ENCODE measurements at places on chromosomes 3 and 15. TPM values are rescaled to one million over a fixed set of nuclear protein-coding genes. Genes with fewer than 3 reads are reported as not detected.
A peak's percentile ranks its signal among the peaks of the same experiment; 100 is the strongest.

DNA sequence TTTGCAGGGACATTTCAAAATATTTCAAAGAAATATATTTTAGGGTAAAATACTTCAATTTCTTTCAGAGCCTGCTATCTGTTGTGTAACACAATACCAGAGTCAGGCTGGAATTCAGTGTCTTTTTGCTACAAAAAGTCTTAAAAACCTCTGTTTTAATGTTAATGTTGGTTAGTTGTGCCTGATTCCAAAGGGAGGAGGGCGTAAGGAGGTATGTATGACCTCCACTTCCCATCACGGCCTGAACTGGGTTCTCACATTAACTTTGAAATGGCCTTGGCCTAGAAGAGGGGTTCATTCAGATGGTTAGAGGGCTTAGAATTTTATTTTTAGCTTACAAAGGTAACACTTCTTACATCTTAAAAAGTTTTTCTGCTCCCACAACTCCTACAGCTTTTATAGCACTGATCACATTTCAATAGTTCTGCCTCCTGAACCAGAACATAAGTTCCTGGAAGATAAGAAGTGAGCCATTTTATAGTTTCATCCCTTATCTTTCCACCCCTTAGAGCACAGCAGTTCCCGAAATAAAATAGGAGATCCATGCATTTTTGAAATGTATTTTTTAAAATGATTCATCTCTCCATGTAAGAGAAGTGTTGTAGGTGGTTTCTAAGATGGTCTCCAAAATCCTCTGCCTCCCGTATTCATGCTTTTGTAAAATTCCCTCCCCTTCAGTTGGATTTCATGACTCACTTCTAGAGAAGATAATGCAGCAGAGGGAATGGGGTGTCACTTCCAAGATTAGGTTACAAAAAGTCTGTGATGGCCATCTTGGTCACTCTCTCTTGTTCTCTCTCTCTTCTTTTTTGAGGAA lies 543.1 kb upstream of the NECTIN3 start:
- no peak overlapping the region for H3K4me3 ChIP-seq
- DNase-seq, result no peak
- no peaks in the 10 kb centered on the region for H3K36me3 ChIP-seq
- H3K27me3 ChIP-seq, result no peaks in the 10 kb centered on the region
- H3K27ac ChIP-seq, result no peak overlapping the region
- H3K4me1 ChIP-seq, result peaks cover 6% of the 10 kb centered on the region

DNA sequence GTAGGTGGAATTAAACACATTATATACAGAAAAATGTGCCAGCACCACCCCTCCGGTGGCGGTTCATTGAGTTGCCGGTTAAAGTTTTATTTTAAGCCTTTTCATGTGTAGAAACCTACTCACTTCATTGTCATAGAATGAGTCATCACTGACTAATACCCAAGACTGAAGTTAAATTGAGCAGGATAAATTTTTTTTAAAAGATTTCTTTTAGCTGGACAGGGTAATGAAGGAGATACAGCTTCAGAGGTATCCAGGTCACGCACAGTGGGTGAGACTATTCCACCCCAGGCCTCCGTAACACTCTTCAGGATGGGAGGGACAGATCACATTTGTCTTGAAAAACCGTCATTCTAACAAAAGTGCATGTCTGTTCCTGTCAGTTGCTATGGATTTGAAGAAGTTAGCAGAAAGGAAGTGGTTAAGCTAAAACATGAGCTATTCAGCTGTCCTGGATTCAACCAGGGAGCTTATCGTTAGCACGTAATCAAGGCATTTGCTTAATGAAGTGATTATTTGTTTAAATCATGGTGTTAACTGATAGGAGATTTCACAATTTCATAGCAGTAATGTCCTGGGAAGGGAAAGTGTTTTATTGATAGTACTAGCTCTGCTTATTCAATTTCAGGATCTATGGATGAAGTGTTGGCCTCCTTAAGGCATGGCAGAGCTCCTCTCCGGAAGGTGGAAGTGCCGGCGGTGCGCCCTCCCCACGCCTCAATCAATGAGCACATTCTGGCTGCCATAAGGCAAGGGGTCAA lies 23.4 kb downstream of the WHAMM start:
- H3K27me3 ChIP-seq, result no peaks in the 10 kb centered on the region
- H3K36me3 ChIP-seq, result peaks cover 54% of the 10 kb centered on the region
- H3K27ac ChIP-seq, result peak overlapping the region; percentile 21
- no peak overlapping the region for H3K4me3 ChIP-seq

DNA sequence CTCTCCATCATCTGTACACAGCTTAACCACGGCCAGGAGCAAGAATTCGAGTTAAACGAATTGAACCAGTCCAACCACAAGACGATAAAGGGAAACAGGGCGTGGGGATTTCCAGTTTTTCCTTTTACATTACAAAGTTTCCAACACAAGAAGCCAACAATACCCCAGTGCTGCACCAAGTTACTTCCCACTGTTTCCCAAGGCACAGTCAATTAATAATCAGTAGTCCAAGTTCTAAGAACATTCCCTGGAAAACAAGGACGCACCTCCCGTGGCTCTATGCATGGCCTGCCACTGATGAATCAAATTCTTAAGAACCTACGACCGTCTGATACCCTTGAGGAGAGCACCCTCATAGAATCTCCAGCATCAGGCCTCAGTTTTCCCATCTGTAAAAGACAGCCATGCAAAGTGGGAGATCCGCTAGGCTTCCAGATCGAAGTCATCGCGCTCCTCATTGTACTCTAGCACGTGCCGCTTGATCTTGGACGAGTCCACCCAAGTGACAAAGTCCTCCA lies 774 bp downstream of the IMP3 start:
- H3K4me1 ChIP-seq, result peaks cover 23% of the 10 kb centered on the region
- no peaks in the 10 kb centered on the region for H3K36me3 ChIP-seq
- peaks cover 4% of the 10 kb centered on the region for H3K27me3 ChIP-seq
- DNase-seq, result no peak
- peak overlapping the region; percentile 96 for H3K27ac ChIP-seq

DNA sequence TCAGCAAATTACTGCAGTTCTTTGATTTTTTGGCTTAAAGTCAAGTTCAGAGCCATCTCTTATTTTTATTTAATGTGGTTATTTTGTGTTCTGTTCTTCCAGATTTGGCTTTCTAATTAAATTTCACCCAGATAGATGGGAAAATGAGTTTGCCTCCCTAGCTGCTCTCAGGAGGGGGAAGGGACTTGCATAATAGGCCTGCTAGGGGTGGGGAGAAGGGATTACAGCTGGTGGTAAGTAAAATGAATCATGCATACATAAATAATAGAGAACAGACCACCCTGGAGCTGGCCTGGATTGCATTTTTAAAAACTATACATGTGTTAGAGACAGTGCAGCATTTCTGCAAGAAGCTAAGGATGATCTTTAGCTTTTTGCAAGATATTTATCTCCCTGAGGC lies 3.9 kb upstream of the PXYLP1 start:
- no peak overlapping the region for H3K27ac ChIP-seq
- H3K4me3 ChIP-seq, result no peak overlapping the region
- H3K27me3 ChIP-seq, result peaks cover 23% of the 10 kb centered on the region

GRCh38 chr3:46712191-46713049 lies 5.2 kb downstream of the PRSS50 start:
- H3K4me1 ChIP-seq, result no peaks in the 10 kb centered on the region
- H3K36me3 ChIP-seq, result no peaks in the 10 kb centered on the region
- H3K27ac ChIP-seq, result no peak overlapping the region
- H3K4me3 ChIP-seq, result no peak overlapping the region
- DNase-seq, result no peak

DNA sequence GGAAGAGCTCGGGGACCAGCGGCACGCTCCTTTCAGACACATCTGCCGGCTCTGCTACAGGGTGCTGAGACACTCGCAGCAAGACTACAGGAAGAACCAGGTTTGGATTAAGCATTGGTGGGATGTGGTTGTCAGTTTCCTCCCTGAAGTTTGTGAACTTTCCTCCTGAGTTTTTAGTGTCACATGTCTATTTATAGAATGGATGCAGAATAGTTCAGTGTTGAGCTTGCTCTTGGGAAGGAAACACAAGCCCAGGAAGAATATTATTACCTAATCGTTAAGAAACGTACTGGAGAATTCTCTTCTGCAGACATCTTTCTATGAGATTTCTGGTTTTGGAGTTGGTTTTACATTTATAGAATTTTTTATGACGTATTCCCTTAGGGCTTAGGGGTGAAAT lies 172.0 kb downstream of the ITPR1 start:
- H3K27ac ChIP-seq, result no peak overlapping the region
- DNase-seq, result no peak
- H3K4me1 ChIP-seq, result peaks cover 10% of the 10 kb centered on the region
- peaks cover 13% of the 10 kb centered on the region for H3K27me3 ChIP-seq
- peaks cover 2% of the 10 kb centered on the region for H3K36me3 ChIP-seq

DNA sequence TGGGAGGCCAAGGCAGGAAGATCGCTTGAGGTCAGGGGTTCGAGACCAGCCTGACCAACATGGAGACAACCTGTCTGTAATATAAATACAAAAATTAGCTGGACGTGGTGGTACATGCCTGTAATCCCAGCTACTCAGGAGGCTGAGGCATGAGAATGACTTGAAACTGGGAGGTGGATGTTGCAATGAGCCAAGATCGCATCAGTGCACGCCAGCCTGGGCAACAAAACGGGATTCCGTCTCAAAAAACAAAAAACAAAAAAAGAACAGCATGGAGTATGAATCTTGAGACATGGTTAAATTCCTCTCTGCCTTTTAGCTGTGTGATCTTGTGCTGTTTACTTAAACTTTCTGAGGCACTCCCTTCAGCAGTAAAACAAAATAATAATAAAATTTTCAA lies 244.9 kb downstream of the FGF12 start:
- H3K4me1 ChIP-seq, result no peaks in the 10 kb centered on the region
- H3K27ac ChIP-seq, result no peak overlapping the region
- H3K36me3 ChIP-seq, result no peaks in the 10 kb centered on the region
- H3K27me3 ChIP-seq, result peaks cover 12% of the 10 kb centered on the region
- DNase-seq, result no peak

DNA sequence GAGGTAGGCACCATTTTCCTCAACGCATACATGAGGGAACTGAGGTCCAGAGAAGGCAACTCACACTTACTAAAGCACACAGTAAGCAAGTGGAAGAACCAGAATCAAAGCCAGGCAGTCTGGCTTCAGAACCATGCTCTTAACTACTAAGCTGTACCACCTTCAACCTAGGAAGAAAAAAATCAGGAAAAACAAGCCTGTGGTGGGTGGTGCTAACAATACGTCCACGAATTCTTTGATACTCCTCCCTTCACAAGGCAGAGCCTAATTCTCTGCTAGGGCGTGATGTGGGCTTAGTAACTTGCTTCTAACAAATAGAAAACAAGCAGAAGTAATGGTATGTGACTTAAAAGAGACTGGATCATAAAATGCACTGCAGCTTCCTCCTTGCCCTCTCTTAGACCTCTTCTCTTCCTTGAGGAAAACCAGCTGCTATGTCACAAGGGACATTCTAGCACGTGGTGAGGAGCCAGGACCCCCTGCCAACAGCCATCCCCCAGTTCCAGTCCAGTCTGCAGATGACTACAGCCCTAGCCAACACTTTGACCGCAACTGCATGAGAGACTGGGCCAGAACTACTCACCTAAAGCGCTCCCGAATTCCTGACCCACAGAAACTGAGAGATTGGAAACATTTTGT lies 36.9 kb downstream of the HACD2 start:
- DNase-seq, result no peak
- H3K36me3 ChIP-seq, result peaks cover 24% of the 10 kb centered on the region
- H3K27me3 ChIP-seq, result no peaks in the 10 kb centered on the region
- peaks cover 1% of the 10 kb centered on the region for H3K4me1 ChIP-seq
- no peak overlapping the region for H3K27ac ChIP-seq

- peak overlapping the region; percentile 99 for H3K4me3 ChIP-seq
- peaks cover 21% of the 10 kb centered on the region for H3K4me1 ChIP-seq
- DNase-seq, result no peak
- H3K27me3 ChIP-seq, result no peaks in the 10 kb centered on the region
Observed at GRCh38 chr3:53346922-53347260, 452 bp downstream of the DCP1A start.

GRCh38 chr3:46695177-46695961 lies 1.9 kb upstream of the ALS2CL start:
- peak; percentile 20 for DNase-seq
- no peak overlapping the region for H3K27ac ChIP-seq
- H3K4me1 ChIP-seq, result peaks cover 8% of the 10 kb centered on the region
- peaks cover 31% of the 10 kb centered on the region for H3K27me3 ChIP-seq
- H3K4me3 ChIP-seq, result no peak overlapping the region

DNA sequence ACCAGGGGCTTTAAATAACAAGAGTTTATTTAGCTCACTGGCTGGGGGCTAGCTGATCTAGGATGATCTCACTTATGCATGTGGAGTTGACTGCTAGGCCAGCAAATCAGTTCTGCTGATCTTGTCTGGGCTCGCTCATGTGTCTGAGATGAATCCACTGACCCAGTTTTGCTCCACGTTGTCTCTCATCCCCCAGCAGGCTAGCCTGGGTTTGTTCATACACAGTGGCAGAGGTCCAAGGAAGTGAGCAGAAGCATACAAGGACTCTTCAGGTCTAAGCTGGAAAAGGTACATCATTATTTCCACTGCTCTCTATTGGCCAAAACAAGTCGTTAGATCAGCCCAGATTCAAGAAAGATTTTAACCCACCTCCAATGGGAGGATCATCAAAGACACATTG lies 238.0 kb downstream of the PLCL2 start:
- H3K27me3 ChIP-seq, result no peaks in the 10 kb centered on the region
- no peaks in the 10 kb centered on the region for H3K36me3 ChIP-seq
- no peaks in the 10 kb centered on the region for H3K4me1 ChIP-seq

DNA sequence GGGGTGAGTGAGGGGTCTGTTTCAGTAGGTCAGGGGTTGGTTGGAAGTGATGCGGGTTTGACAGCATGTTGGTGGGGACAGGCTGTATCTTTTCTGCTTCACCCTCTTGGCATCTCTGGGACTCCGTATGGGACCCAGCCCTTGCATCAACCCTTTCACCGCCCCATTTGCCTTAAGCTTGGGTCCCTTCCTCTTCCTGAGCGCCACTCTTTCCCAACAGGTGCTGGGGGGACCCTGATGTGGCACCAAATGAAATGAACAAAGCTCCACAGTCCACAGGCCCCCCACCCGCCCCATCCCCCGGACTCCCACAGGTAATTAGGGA lies 1.1 kb downstream of the EIF4G1 start:
- H3K4me3 ChIP-seq, result peak overlapping the region; percentile 79
- no peak for DNase-seq
- H3K27me3 ChIP-seq, result no peaks in the 10 kb centered on the region
- peak overlapping the region; percentile 92 for H3K27ac ChIP-seq
- peaks cover 12% of the 10 kb centered on the region for H3K36me3 ChIP-seq

- no peaks in the 10 kb centered on the region for H3K36me3 ChIP-seq
- no peak overlapping the region for H3K4me3 ChIP-seq
- H3K4me1 ChIP-seq, result peaks cover 3% of the 10 kb centered on the region
- no peak overlapping the region for H3K27ac ChIP-seq
Observed at GRCh38 chr3:60246361-60246760, 1004.9 kb downstream of the FHIT start.

DNA sequence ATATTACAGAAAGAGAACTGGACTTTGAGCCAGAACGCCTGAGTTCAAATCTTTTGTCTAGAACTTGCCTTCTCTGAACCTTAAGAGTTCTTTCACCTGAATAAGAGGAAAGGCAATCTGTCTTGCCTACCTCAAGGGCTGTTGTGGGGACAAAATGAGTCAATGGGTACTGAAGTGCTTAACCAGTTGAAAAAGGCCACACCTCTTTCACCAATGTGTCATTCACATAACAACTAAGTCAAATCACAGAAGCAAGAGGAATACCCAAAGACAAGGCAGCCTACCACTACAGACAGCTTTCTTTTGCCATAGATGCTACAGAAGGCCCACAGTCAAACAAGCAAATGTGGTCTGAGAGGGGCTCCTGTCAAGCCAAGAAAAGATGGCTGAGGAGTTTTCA lies 39.7 kb downstream of the NBEAL2 start:
- peaks cover 6% of the 10 kb centered on the region for H3K4me1 ChIP-seq
- no peak overlapping the region for H3K27ac ChIP-seq
- no peaks in the 10 kb centered on the region for H3K27me3 ChIP-seq
- no peak overlapping the region for H3K4me3 ChIP-seq

The SLC6A6 gene
- 28.1 TPM for total RNA-seq

The NR2C2 gene
- total RNA-seq, result 58.8 TPM

The OCA2 gene
- total RNA-seq, result 0.79 TPM

The OR5H14 gene
- total RNA-seq, result not detected
